IMR-90 (cell line): ENCODE measurements at places on chromosomes 2 and 18. TPM values are rescaled to one million over a fixed set of nuclear protein-coding genes. Genes with fewer than 3 reads are reported as not detected.
A peak's percentile ranks its signal among the peaks of the same experiment; 100 is the strongest.

The HEATR5B gene
- 17.9 and 20.6 TPM in 2 replicates for total RNA-seq

The NEMP2 gene
- 1.3 and 2.2 TPM in 2 replicates for total RNA-seq

The RSAD2 gene
- total RNA-seq = not detected in 2 replicates

The ZNF521 gene
- 44.7 and 59.3 TPM in 2 replicates for total RNA-seq

The CCDC141 gene
- total RNA-seq = under 0.01 TPM in 1 of 2 replicates, not detected in the other

GRCh38 chr2:48545244-48545643 lies 15.3 kb downstream of the STON1 start:
- DNase-seq = no peak

DNA sequence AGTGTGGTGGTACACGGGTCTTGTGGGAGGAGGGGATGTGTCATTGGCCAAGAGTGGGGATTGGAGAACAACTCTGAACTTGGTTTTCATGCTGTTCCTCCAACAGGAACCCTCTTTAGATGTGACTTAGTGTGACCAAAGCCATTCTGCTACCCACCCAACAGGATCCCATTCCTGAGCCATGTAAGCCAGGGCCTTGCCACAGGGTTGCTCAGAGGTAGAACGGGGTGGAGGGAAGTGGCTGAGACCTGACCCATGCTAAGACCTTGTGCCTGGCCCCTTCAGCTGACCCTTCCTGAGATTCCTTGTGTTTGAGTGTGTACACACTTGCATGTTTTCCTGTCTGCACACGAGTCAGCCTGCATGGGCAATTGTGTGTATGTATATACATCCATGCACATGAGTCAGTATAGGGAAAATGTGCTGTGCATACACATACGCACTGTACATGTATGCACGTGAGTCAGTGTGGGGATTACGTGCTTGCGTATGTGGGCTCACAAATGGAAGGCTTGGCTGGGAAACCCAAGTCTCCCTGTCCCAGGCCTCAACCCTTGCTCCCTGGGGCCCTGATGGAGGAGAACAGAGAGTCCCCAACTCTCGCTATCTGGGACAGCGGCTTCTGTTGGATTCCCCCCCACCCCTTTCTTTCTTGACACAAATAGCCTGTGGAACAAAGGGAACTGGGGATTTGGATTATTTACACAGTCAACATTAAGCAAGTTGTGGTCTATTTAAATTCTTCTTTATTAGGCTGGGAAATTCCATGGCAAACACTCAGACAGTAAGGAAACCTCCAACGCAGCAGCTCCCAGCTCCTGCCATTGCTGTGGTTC lies 339.8 kb downstream of the DYSF start:
- DNase-seq = peak; percentile 38

- peak; percentile 86 for DNase-seq
Observed at GRCh38 chr18:25299426-25300300, 52.3 kb downstream of the ZNF521 start.

- no peak for DNase-seq
Observed at GRCh38 chr2:626491-627339, 50.5 kb downstream of the TMEM18 start.

DNA sequence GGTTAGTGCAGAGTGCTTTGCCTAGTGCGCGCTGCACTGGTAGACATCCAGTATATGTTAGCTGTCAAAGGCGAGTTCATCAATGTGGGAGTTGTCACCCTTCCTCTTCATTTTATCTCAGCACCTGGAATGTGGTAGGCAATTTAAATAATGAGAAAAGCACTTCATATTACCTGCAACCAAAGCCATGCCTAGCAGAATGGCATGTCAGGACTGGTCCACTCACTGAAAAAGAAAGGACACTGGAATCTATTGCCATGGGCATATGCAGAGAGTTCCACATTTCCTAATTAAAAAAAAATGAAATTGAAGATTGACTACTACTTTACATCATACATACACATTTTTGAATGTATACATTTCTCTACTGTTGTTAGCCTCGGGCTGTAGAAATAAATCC lies 139.6 kb downstream of the PAX3 start:
- no peak for DNase-seq

DNA sequence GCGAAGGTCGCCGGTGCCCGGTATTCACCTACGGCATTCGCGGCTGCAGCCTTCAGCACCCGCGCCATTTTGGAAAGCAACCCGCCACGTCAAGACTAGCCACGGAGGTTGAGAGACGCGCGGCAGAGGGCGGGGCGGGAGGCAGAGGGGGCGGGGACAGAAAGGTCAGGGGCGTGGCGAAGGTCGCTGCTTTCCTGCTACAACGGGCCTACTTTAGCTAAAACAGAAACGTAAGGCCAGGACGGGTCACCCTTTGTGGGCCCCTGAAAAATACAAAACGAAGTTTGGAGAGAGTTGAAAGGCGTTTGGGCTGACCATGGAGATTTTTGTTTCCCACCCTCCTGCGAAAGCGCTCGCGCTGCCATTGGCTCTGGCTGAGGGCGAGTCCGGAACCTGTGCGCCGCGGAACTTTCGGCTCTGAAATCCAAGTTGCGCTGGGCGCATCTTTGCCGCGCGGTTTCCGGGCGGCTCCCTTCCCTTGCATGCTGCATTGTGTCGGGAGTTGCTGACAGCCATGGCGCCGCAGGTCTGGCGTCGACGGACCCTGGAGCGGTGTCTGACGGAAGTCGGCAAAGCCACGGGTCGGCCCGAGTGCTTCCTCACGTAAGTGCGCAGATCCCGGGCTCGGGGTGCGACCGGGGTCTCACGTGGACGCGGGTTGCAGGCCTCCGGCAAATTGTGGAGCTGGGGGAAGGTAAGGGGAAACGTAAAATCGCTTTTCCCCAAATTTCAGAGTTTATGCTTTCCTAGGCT lies at the start of the genes MCEE and MPHOSPH10:
Gene MCEE (minus strand): TSS at position 78 of the 753 bp plus-strand sequence. CDS start 10 bp downstream, at position 68.
Gene MPHOSPH10 (plus strand): TSS at position 483 of the 753 bp plus-strand sequence. CDS start 32 bp downstream, at position 515.
- DNase-seq = peak; percentile 90

- peak; percentile 97 for DNase-seq
Observed at GRCh38 chr2:207330912-207331311, 165.2 kb upstream of the KLF7 start.

GRCh38 chr2:237125967-237126366 lies 40.3 kb downstream of the COPS8 start:
- DNase-seq = no peak

GRCh38 chr18:3982541-3982940 lies 472.6 kb downstream of the DLGAP1 start:
- DNase-seq = peak; percentile 61

GRCh38 chr18:12694032-12694431 lies 8.5 kb downstream of the CEP76 start:
- DNase-seq = no peak

- no peak for DNase-seq
Observed at GRCh38 chr2:70639841-70640436, 86.3 kb upstream of the TGFA start.

GRCh38 chr2:184596819-184597411 lies 1.4 kb upstream of the ZNF804A start:
- DNase-seq = peak; percentile 81

GRCh38 chr18:73594749-73595148 lies 552.9 kb downstream of the FBXO15 start:
- DNase-seq = peak; percentile 41

- peak; percentile 41 for DNase-seq
Observed at GRCh38 chr2:156481312-156481711, 45.1 kb downstream of the GPD2 start.
